Activated CD8-positive, alpha-beta memory T cell treated with anti-CD3 and anti-CD28 coated beads for 1 hour (primary cell): ENCODE measurements at places on chromosomes 7 and 10.

- no peak for DNase-seq
These were observed 249.7 kb upstream of the PITRM1 start for GRCh38 chr10:3422282-3422681.

DNA sequence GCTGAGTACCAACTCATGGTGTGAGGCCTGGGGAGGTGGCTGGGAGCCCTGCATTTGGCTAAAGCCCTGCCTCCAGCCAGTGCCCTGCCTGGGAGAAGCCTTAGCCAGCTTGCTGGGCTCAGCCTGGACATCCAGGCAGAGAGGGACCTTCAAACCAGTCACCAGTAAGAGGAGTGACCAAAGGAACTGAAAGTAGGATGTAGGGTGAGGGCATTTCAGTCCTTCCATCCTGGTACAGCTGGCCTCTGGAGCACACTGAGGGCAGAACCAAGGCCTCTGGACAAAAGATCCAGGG, 124.8 kb downstream of the ADCY1 start:
- DNase-seq: no peak

DNA sequence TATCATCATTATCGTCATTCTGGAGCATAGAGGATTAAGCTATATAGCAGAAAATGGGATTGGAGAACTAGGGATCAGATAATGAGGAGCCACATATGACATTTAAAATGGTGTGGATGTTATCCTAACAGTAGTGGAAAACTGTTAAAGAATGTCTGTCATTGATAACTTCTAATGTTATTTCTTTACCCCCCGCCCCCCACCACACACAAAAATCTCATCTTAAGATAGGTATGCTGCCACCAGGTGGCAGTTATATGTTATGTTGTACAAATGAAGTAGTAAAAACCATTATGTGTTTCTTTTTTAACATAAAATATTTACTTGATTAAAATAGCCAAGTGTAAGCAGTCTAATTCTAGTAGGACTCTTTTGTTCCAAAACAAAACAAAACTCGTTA, 13.0 kb downstream of the AKAP9 start:
- no peak for DNase-seq

DNA sequence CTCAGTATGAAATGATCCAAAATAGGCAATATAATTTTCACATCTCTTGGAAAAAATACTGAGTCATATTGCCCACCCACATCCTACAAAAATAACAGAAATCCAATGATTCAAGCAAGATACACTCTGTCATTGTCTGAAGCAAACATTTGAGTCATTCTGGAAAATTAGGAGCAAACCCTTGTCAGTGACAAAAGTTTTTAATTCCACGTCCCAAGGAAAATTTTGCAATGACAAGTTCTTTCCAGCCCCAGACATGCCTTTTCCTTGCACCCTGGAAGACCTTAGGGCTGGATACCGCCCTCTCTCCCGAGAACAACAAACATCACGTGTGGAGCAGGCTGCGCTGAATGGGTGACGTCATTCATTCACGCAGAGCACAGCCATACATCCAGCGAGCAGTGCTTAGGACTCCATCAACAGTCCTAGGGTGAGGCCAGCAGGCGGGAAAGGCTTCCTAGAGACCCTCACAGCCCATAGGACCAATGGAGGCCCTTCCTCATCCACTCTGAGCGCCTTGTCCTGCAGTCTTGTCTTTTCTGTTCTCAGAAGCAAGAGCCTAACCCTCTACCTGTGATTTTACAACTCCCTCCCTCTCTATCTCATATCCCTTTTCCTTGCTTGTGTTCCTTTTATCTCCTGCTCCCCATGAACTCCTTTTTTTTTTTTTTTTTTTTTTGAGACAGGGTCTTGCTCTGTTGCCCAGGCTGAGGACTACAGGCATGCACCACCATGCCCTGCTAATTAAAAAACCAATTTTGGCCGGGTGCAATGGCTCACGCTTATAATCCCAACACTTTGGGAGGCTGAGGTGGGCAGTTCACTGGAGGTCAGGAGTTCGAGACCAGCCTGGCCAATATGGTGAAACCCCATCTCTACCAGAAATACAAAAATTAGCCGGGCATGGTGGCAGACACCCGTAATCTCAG, 23.5 kb upstream of the KDM7A start:
- DNase-seq: no peak

- DNase-seq: no peak
These were observed 1.6 kb downstream of the FAM171A1 start for GRCh38 chr10:15369256-15370211.

- no peak for DNase-seq
These were observed 201.1 kb upstream of the PLXNA4 start for GRCh38 chr7:132777414-132777813.

GRCh38 chr10:3399756-3400155, 227.2 kb upstream of the PITRM1 start:
- no peak for DNase-seq

- DNase-seq: no peak
These were observed at the start of gene FAM13C for GRCh38 chr10:59362144-59362958. Gene FAM13C (minus strand): TSS chr10:59362549. CDS start chr10:59362460, 89 bp downstream.

DNA sequence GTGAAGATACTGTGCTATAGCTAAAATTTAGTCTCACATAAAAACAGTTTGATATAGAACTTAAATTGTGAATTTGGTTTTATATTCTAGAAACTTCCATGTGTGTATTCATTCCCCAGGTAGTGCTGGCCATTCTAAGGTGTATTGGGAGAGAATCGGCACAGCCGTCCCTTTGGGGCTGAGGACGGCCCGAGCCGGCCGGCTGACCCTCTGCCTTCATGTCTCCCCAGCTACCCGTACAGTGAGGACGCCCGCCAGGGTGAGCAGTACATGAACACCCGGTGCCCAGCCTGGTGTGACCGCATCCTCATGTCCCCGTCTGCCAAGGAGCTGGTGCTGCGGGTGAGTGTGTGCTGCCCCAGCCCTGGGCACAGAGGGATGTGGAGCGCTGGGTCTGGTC, 8.5 kb downstream of the NKX6-2 start:
- no peak for DNase-seq

DNA sequence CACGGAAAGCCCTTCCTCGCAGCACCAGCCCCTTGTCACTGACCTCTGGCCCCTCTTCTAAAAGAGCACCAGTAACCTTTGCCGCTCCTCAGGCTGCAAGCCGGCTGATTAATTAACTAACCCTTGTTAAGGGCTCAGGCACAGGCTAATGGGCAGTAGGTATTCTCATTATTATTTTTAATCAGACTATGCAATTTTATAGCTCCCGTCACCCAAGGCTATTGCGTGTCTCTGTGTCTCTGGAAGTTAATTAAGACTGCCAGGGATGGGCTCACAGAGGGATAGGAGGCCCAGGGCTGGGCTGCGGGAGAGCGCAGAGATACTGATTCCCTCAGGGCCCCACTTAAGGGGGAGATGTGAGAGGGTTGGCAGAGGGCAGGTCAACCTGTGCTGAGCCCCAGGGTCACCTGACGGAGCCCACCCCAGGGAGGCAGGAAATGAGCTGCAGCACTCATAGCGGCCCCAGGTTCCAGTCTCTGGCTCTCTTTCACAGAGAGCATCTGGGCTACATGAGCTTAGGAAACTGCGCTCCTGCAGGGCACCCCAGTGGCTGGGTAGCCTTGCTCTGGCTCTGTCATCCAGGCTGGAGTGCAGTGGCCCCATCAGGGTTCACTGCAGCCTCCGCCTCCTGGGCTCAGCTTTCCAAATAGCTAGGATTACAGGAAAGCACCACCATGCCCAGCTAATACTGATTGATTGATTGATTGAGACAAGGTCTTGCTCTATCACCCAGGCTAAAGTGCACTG, 92.2 kb upstream of the LRRC4 start:
- no peak for DNase-seq

DNA sequence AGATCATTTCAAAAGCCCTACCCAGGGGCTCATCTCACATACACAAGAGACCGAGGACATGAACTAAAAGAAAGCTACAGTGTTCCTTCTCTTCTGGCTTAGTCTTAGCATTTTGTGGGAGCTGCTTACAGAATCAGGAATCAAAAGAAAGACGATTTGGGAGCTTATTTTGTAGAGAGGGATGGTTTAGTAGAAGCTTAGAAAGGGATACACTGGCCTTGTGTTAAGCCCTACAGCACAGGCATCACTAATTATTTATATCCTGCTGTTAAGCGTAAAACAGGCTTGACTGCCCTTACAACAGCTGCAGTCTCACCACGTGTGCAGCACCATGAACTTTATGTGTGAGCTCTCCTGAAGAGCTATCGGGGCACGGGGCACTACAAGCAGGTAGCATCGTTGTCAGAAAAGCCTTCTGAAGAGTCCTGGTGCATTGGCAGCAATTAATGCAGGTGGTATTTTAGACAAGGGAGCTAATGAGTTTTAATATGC, 798.3 kb downstream of the NXPH1 start:
- no peak for DNase-seq

- DNase-seq: no peak
These were observed 25.6 kb upstream of the NPS start for GRCh38 chr10:127523476-127523875.

- DNase-seq: no peak
These were observed 223.1 kb downstream of the REEP3 start for GRCh38 chr10:63744060-63744941.

- DNase-seq: no peak
These were observed 18.0 kb upstream of the SLF2 start for GRCh38 chr10:100894589-100895294.

- no peak for DNase-seq
These were observed 166.0 kb downstream of the ACTR3B start for GRCh38 chr7:152925412-152926147.

DNA sequence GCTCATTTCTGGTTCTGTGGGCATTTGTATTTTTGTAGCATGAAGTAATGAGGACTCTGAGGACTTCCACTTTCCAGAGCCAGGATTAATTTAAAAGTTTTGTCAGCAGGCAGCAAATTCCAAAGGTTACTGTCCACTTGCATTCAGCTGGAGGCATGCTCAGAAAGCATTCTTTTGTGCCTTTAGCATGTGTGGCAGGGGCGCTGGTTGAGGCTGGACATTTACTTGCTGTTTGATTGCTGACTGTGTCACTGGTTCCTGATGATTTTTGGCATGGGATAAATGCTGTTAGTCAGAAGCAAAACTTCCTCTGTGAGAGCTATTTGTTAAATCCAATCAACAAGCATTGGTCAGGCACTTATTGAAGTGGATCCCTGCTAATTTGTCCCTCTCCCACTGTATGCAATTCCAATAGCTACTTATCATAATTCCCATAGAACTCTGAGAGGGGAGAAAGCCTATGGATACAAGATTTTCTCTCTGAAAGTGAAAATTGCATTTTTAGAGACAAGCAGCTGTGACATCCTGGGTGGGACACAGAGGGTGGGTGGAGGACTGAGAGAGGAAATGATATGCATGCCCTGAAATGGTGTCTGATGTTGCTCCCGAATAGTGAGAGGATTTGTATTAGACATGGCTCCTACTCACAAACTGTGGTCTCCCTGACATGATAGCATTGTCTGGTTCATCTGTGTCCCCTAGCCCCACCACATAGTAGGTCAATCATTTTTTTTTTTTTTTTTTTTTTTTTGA, 161.2 kb upstream of the WDR11 start:
- no peak for DNase-seq

GRCh38 chr10:91887272-91888076, 21.8 kb downstream of the FGFBP3 start:
- no peak for DNase-seq

- DNase-seq: no peak
These were observed 3.6 kb downstream of the HERPUD2 start for GRCh38 chr7:35691366-35691765.

- DNase-seq: no peak
These were observed 45.1 kb upstream of the LRRC4 start for GRCh38 chr7:128076196-128076795.
